Activated CD4-positive, alpha-beta T cell treated with anti-CD3 and anti-CD28 coated beads for 4 hours (primary cell): ENCODE measurements at places on chromosomes 3 and 15.

GRCh38 chr3:125461896-125462295 is 58.1 kb downstream of the SNX4 start:
- DNase-seq: no peak

GRCh38 chr3:152853196-152853595 is 18.3 kb downstream of the P2RY1 start:
- DNase-seq: no peak

DNA sequence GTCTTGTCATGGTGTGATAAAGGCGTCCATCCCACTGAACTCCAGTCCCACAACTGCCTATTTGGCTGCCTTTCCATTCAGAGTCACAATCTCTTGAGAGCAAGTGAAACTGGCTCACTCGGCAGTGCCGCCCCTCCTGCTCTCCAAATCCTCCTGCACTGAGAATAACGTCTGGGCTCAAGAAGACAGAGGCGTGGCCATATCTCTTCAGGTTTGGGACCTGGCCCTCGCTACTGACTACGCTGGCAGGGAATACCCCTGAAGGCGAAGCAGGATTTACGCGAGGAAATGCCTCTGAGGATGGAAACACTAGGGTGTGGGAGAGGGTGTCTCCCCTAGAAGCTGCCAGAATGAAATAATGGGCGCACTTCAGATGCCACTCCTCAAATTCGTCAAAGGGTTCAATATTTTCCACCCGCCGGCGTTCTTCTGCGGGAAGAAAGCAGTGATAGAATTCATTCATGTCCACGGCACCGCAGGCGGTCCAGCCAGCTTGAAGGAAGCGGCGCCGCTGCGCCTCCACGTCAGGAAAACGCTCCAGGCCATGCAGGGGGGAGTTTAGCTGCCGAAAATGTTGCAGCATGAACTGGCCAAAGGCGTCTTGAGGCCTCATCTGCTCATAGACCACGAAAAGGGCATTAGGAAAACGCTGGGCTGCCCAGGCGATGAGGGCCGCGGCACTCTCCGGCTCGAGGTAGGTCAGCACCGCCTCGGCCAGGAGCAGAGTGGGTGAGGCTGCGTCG is 985 bp downstream of the LCMT2 start:
- peak; percentile 1 for DNase-seq

DNA sequence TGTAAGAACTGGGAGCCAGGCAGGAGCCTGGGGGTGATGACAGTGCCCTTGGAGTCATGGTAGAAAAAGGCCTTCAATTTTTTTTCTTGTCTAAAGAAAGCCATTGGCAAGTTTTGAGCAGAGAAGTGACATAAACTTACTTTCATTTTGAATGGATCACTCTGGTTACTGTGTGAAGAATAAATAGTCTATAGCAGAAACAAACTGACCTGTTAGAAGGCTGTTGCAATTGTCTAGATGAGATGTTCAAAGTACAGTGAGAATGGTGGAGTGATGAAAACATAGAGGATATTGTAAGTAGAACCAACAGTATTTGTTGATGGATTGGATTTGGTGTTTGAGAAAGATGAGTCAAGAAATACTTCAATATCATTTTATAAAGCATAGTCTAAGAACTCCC is 439.9 kb downstream of the TBL1XR1 start:
- DNase-seq: no peak
